SJCRH30 (cell line): ENCODE measurements at places on chromosomes 3 and 15. TPM values are rescaled to one million over a fixed set of nuclear protein-coding genes. Genes with fewer than 3 reads are reported as not detected.

- no peak for DNase-seq
- no peak overlapping the region for H3K4me3 ChIP-seq
- H3K36me3 ChIP-seq = no peaks in the 10 kb centered on the region
These were observed 196.1 kb downstream of the GOLGA6L6 start for GRCh38 chr15:20345401-20345958.

DNA sequence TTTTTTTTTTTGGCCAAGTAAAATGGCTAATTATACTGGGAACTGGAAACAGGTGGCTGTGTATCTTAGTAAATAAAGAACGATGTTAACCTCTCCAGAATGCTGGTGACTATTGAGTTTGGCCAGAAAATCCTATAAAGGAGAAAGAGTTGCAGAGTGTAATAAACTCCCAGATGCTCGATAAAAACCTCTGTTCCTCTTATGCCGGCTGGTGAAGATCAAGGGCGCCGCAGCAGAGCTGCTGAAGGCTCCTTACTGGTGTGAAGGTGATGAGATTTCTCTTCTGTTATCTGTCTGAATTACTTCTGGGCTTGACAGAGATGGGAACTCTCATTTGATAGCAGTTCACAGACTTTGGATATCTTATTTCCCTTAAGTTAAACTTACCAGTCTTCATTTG, 104.6 kb downstream of the PTPRG start:
- H3K36me3 ChIP-seq = no peaks in the 10 kb centered on the region
- H3K27me3 ChIP-seq = no peaks in the 10 kb centered on the region
- DNase-seq = no peak
- no peak overlapping the region for H3K27ac ChIP-seq
- H3K4me1 ChIP-seq = 0 out of 2 replicates have a peak, but pooled peaks cover 4% of the 10 kb centered on the region
- no peak overlapping the region for H3K4me3 ChIP-seq

DNA sequence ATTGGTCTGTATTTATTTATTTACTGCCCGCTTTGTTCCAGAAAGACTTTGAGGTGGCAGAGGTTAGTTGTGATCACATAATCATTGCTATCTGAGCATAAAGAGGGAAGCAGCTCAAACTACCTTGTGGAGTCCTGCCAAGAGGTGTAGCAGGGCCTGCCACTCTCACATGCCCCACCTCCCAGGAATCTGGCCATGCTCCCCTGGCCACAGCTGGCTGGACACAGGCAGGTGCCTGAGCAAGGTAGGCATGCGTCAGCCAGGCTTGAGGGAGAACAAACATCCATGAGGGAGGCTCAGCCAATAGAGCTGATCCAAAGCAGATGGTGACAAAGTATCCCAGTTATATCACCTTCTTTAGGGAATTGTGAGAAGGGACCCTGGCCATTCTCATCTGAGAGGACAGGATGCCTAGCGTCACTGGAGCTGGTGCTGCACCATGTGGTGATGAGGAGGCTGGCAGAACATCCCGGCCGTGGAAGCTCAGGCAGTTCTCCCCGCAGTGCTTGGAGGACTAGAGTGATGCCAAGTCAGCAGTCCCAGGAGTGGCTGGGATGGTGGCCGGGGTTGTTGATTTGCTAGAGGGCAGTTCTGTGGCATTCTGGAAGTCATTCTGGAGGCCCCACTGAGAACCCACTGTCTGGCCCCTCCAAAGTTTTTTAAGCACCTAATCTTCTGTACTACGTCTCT, 6.8 kb upstream of the POLG start:
- no peaks in the 10 kb centered on the region for H3K4me1 ChIP-seq
- no peak for DNase-seq
- no peaks in the 10 kb centered on the region for H3K36me3 ChIP-seq
- 0 out of 2 replicates have a peak, but pooled peaks cover 8% of the 10 kb centered on the region for H3K27me3 ChIP-seq

DNA sequence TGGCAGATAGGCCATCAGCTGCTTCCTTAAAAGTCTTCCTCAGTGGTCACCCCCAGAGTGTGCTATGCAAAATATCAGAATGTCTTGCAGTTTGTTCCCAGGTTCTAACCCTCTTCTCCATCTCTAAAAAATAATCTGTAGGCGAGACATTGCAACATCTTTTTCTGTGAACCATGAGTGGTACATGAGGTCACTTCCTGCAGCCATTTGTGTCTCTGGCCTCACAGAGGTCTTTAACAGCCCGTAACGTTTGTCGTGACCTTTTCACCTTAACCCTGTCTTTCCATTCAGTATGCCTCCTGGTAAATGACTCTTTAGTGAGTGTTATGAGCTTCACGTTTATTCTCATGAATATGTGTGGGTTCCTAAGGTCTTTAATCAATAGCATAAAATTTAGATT, 145.4 kb downstream of the KLHL25 start:
- H3K4me3 ChIP-seq = no peak overlapping the region
- no peaks in the 10 kb centered on the region for H3K27me3 ChIP-seq
- DNase-seq = no peak
- peaks cover 6% of the 10 kb centered on the region for H3K4me1 ChIP-seq
- H3K27ac ChIP-seq = no peak overlapping the region

ABI3BP gene
- total RNA-seq = 0.61 and 0.63 TPM in 2 replicates

EFHB gene
- 0.61 TPM in 1 of 2 replicates, not detected in the other for total RNA-seq

DNA sequence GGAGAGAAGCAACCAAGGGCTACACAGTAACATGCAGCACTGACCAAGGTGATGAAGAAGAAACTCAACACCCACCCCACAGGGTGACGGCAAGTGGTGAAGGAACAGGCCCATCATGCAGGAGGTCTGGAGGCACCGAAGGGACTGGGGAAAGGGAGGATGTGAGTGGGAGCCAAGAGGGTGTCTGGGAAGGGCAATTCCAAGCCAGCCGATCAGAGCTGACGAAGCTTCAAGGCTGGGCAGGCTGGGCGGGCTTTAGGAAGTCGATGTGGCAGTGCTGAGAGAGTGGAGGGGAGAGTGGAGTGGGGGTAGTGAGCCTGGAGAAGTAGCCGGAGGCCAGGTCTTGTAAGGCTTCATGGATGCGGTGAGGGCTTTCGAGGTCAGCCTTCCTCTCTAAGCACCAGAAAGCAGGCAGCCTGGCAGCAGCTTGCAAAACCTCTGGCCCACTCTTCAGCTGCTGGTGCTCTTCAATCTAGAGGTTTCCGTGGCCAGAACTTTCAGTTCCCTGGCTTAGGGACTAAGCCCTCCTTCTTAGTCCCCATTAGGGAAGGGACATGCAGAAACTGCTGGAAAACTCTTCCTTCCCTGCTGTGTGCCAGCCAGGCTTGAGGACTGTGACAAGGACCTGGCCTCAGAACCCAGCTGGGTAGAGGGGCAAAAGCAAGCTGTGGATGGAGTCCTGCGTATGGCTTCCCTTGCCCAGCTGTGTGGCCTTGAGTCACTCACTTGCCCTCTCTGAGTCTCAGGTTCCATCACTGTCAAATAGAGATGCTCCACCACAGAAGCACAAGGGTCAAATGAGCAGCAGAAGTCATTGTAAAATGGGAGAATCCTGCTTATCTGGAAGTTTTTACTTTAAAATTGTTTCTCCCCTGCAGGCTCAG, 72.1 kb downstream of the TLE3 start:
- H3K27me3 ChIP-seq = no peaks in the 10 kb centered on the region
- H3K4me1 ChIP-seq = peaks cover 60% of the 10 kb centered on the region
- no peaks in the 10 kb centered on the region for H3K36me3 ChIP-seq
- no peak overlapping the region for H3K4me3 ChIP-seq

GRCh38 chr15:93973287-93973686, 258.1 kb upstream of the MCTP2 start:
- H3K27ac ChIP-seq = no peak overlapping the region
- no peaks in the 10 kb centered on the region for H3K27me3 ChIP-seq
- no peak for DNase-seq
- no peaks in the 10 kb centered on the region; the same call in 1 of the 2 replicates for H3K4me1 ChIP-seq
- no peak overlapping the region for H3K4me3 ChIP-seq

GRCh38 chr15:67021455-67021854, 43.9 kb upstream of the SMAD3 start:
- no peaks in the 10 kb centered on the region for H3K36me3 ChIP-seq
- H3K4me1 ChIP-seq = peaks cover 53% of the 10 kb centered on the region
- no peaks in the 10 kb centered on the region for H3K27me3 ChIP-seq
- no peak for DNase-seq
- no peak overlapping the region for H3K27ac ChIP-seq

THSD4 gene
- total RNA-seq = 18.1 and 20.7 TPM in 2 replicates

GRCh38 chr3:78165876-78166275, 1126.0 kb downstream of the ROBO2 start:
- no peaks in the 10 kb centered on the region for H3K27me3 ChIP-seq
- H3K4me3 ChIP-seq = no peak overlapping the region
- DNase-seq = no peak
- H3K36me3 ChIP-seq = no peaks in the 10 kb centered on the region
- no peaks in the 10 kb centered on the region for H3K4me1 ChIP-seq

DNA sequence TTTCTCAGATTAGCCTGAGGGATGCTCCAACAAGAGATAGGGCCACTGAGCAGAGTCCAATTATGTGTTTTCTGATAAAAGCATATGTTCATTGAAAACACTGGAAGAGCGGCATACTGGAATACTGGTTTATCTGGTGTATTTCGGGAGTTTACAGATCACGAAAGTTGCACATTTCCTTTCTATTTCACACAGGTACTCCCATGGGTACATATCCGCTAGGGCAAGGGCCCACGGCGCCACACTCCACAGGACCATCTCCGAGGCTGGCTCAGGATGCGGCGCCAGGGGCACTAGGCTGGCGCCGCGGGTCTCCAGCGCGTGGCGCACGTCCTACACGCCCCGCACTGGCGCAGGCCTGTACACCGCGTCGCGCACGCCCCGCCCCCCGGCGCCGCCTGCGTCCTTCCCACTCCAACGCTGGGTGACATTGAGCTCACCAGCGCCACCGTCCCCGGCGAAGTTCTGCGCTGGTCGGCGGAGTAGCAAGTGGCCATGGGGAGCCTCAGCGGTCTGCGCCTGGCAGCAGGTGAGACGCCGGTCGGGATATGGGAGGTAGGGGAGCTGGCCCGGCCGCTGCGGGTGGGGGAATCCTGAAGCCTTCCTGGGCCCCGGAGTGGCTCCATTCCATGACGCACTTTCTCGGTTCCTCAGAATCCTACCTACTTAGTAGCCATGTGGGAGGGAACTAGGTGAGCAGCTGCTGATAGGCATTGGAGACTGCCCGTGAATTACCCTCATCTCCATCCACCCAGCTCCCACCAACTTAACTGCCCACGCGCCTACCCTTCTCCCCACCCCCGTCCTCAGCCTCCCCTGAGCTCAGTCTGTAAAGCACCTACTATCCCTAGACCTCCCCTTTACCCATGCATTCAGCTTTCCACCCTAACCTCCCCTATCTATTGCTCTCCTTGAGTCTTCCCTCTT, at the start of gene FAM162A:
FAM162A (plus strand) TSS at position 412 of the 927 bp plus-strand sequence; CDS start at position 496, 84 bp downstream.
- H3K27me3 ChIP-seq = no peaks in the 10 kb centered on the region
- peaks cover 6% of the 10 kb centered on the region; the same call in 1 of the 2 replicates for H3K4me1 ChIP-seq
- 0 out of 2 replicates have a peak, but pooled peaks cover 2% of the 10 kb centered on the region for H3K36me3 ChIP-seq
- peak within 1 kb of the TSS; percentile 71 for H3K4me3 ChIP-seq
- DNase-seq = peak; percentile 96

ZNF80 gene
- 0.04 TPM in 1 of 2 replicates, not detected in the other for total RNA-seq

- peak; percentile 98 for DNase-seq
- H3K4me1 ChIP-seq = peaks cover 55% of the 10 kb centered on the region
- H3K27me3 ChIP-seq = no peaks in the 10 kb centered on the region
- no peak overlapping the region for H3K4me3 ChIP-seq
- H3K27ac ChIP-seq = peak overlapping the region; percentile 93
- peaks cover 9% of the 10 kb centered on the region for H3K36me3 ChIP-seq
These were observed 50.3 kb downstream of the CHSY1 start for GRCh38 chr15:101201411-101202174.

DNA sequence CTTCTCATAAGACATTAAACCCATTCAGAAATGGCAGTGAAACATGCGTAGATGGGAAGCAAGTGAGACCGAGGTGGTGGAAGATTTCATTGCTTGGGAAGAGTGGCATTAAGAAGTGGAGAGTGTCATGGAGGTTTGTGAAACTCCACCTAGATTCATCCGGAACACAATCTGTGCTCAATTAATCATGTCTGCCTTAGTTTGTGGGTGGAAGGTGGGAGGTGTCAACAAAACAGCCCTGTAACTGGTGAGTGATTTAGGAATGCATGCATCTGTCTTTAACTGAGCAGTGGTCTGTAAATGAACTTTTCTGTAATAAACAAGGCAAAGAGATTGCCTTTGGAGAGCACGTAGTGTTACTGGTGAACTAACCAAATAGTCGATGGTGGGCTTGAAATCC, 113.7 kb downstream of the WNT5A start:
- no peak overlapping the region for H3K4me3 ChIP-seq
- H3K27me3 ChIP-seq = no peaks in the 10 kb centered on the region
- no peaks in the 10 kb centered on the region for H3K4me1 ChIP-seq
- H3K27ac ChIP-seq = no peak overlapping the region
- DNase-seq = no peak
- no peaks in the 10 kb centered on the region for H3K36me3 ChIP-seq

GHSR gene
- 1.0 and 1.3 TPM in 2 replicates for total RNA-seq

CHCHD6 gene
- 24.2 and 24.4 TPM in 2 replicates for total RNA-seq

GOLGA8T gene
- total RNA-seq = not detected in 2 replicates

CTXN2 gene
- not detected in 2 replicates for total RNA-seq

GRCh38 chr3:55007971-55008370, 80.1 kb upstream of the LRTM1 start:
- peaks cover 40% of the 10 kb centered on the region for H3K4me1 ChIP-seq
- DNase-seq = peak; percentile 82
- no peaks in the 10 kb centered on the region for H3K27me3 ChIP-seq
- H3K36me3 ChIP-seq = no peaks in the 10 kb centered on the region

DNA sequence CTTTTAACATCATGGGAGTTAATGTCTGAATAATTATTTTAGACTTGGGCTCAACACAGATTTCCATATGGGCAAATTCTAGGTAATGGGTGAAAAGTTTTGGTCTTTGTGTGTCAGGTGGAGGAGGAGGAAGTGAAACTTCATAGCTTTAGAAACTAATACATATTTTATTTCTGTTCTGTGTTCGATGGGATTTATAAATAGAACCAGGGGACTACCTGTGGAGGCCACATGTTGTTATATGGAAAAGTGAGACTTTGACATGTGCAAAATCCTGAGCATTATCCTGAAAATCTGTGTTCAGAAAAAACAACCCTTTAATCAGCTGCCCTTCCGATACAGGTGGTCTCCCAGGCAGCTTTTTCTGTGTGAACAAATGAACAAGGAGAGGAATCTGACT, 209.5 kb downstream of the SOX2 start:
- H3K27ac ChIP-seq = no peak overlapping the region
- DNase-seq = no peak
- H3K36me3 ChIP-seq = no peaks in the 10 kb centered on the region
- H3K4me3 ChIP-seq = no peak overlapping the region
- H3K27me3 ChIP-seq = no peaks in the 10 kb centered on the region

GRCh38 chr15:100778831-100779288, 100.8 kb upstream of the ALDH1A3 start:
- no peak for DNase-seq
- no peak overlapping the region for H3K27ac ChIP-seq
- no peaks in the 10 kb centered on the region for H3K27me3 ChIP-seq
- H3K4me3 ChIP-seq = no peak overlapping the region

DNA sequence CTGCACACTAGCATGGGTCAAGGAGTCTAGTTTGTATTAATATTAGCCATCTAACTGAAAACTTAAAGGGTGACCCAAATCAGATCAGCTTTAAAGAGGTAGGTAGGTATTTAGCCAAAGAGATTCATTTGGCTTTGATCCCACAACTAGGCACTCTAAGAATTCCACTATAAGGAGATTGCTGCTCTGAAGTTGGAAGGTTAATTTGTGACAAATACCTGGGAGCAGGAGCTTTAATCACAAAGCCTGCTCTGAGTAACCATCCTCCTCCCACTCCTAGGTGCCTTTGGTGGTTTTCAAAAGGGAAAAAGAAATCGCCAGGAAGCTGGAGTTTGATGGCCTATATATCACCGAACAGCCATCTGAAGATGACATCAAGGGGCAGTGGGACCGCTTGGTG, 120.3 kb upstream of the CHRM5 start:
- H3K27ac ChIP-seq = no peak overlapping the region
- H3K4me1 ChIP-seq = peaks cover 22% of the 10 kb centered on the region
- H3K27me3 ChIP-seq = no peaks in the 10 kb centered on the region
- no peak for DNase-seq
- no peak overlapping the region for H3K4me3 ChIP-seq
